Stimulated activated CD8-positive, alpha-beta memory T cell treated with anti-CD3 and anti-CD28 coated beads, Interleukin-15, amount 100 ng/mL, for 48 hours (primary cell): ENCODE measurements at places on chromosomes 6 and 20.

DNA sequence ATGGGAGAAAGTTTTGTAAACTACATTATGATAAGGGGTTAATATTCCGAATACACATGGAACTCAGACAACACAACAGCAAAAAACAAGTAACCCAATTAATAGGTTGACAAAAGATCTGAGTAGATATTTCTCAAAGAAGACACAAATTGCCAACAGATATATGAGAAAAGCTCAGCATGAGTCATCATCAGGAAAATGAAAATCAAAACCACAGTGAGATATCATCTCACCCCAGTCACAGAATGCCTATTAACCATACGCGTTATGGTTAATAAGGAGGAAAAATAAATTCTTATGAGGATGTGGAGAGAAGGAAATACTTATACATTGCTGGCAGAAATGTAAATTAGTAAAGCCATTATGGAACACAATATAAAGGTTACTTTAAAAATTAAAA, 695.0 kb downstream of the COL12A1 start:
- DNase-seq, result no peak

DNA sequence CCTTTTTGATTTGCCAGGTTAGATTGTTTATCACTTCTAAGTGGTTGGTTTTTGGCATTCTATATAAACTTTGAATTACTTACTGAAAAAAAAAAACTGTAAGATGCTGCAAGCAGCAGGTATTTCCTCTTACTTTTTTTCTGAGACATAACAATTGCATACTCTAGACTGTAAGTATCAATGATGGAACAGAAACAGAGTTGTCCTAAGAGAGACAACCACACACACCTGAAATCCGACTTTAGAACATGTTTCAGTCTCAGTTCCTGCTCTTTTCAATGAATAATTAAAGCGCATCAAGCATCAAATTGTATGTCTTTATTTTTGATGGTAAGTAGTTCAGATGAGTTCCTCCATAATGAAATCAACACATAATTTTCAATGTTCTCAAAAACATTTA, 105.3 kb upstream of the KHDRBS2 start:
- no peak for DNase-seq

DNA sequence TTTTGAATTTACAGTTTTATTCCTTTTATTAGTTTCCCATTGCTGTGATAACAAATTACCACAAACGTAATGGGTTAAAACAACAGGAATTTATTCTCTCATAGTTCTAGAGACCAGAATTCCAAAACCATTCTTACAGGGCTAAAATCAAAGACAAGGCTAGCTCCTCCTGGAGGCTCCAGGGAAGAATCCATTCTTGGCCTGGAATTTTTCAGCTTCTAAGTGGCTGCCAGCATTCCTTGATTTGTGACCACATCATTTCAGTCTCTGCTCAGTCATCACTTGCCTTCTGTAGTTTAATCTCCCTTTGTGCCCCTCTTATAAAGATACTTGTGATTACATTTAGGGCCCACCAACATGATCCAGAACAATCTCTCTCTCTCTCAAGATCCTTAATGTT, 897 bp upstream of the SEL1L2 start:
- DNase-seq, result no peak

DNA sequence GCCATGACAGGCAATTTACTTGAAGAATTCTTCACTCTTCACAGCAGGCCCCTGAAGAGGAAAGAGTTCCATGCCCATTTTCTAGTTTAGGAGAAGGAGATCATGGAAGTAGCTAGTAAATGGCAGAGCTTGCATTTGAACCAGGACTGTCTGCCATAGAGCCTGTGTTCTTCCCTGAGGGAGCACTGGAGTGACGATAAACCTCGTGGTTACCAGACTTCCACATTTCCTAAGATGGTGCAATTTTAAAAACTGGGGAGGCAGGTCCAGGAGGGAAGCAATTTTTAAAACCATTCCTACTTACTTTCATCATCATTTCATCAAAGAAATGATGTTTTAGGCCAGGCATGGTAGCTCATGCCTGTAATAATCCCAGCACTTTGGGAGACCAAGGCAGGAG, 36.8 kb downstream of the STK35 start:
- no peak for DNase-seq
